Activated T-cell treated with anti-CD3 and anti-CD28 coated beads, Interleukin-2, amount 50 U/mL, for 72 hours (primary cell): ENCODE measurements at places on chromosomes 2 and 18. TPM values are rescaled to one million over a fixed set of nuclear protein-coding genes. Genes with fewer than 3 reads are reported as not detected.

DNA sequence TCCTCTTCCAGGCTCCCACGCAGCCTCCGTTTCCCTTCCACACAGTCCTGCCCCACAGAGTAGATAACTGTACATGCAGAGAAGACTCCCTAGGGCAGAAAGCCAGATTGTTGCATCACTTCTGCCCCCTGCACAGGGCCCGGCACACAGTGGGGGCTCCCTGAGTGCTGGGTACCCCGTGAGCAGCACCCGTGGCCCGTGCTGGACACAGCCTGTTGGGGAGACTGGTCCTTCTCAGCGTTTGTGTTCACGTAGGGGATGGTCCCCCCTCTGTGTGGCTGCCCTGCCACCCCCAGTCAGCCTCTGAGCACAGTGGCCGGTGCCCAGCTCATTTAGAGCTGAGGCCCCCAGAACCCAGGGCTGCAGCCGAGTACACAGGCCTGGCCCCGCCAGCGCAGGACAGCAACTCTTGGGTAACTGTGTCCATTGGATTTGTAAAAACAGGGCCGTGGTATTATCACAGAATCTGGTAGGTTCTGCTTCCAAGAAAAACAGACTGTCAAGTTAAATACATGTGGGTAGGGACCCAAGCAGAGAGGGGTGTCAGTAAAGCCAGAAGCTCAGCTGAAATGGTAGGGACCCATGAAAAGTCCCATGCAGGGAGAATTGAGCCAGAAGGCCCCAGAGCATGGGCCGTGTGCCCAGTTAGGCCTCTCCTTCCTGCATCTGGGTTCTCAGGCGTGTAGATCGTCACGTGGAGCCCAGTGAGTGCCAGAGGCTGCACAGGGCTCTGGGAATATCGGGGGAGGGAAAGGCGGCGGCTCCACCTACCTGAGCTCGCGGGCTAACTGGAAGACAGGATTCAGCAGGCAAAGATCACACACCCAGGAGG, 257.3 kb downstream of the ATAD2B start:
- no peak for DNase-seq

GRCh38 chr2:213537579-213537978, 253.3 kb downstream of the SPAG16 start:
- no peak for DNase-seq

GRCh38 chr2:20443276-20443920, 3.5 kb upstream of the RHOB start:
- DNase-seq: peak; percentile 17

GRCh38 chr2:199499005-199499404, 41.3 kb upstream of the SATB2 start:
- DNase-seq: no peak

DNA sequence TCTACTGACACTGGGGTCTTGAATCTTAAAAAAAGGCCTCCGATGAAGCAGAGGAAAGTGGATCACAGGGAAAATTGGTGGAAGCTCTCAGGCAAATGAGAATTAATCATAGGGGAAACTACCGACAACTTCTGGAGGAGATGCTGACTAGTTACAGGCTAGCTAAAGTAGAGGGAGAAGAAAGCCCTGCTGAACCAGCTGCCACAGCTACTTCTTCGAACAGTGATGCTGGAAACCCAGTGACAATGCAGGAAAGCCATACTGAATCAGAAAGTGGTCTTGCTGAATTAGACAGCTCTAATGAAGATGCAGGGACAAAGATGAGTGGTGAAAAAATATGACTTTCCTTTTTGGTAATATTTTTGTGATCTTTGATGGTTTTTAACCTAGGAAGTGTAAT, 44.9 kb upstream of the SLC3A1 start:
- DNase-seq: no peak

DNA sequence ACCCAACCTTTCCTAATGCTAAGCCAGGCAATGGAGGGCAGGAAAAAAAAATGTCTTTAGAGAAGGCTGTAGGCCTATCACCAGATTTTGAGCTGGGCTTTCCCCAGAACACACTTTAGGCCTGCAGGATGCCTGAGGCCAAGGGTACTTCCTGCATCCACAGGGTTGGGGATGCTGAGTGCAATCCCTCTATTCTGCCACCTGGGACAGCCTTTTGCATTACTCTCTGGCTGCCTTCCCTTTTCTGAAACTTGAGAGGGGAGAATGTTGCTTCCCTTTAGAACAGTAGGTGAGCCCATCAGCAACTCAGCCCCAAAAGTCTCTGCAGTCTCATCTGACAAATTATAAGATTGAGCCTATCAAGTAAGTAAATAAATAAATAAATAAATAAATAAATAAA, 195.2 kb downstream of the SLC8A1 start:
- DNase-seq: no peak

DNA sequence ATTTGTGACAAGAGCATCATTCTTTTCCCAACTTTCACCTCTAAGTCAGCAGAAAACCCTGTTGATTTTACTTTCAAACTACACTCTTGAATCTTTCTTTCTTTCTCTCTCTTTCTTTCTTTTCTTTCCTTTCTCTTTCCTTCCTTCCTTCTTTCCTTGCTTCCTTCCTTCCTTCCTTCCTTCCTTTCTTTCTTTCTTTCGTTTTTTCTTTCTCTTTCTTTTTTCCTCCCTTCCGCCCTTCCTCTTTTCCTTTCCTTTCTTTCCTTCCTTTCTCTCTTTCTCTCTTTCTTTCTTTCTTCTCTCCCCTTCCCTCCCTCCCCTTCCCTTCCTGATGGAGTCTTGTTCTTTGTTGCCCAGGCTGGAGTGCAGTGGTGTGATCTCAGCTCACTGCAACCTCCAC, 649.5 kb downstream of the PLCL1 start:
- no peak for DNase-seq

- DNase-seq: no peak
These were observed 99.9 kb downstream of the SS18 start for GRCh38 chr18:25990473-25990872.

DNA sequence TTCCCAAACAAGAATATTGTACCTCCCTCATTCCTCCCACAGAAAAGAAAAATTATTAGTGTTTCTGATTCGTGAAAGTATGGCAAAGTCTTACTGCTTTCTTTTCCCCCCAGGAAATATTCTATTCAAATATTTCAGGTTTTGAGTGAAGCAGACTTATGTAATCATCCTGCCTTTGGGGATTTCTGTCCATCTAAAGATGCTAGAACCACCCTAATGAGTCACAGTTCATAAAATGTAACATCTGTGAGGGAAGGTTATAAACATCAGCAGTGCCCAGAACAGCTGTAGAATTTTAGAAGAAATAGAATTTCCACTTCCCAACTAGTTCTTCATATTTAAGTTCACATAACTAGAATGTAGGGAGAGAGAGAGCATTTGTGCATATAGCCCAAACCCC, 39.0 kb downstream of the EEF1B2 start:
- no peak for DNase-seq

DNA sequence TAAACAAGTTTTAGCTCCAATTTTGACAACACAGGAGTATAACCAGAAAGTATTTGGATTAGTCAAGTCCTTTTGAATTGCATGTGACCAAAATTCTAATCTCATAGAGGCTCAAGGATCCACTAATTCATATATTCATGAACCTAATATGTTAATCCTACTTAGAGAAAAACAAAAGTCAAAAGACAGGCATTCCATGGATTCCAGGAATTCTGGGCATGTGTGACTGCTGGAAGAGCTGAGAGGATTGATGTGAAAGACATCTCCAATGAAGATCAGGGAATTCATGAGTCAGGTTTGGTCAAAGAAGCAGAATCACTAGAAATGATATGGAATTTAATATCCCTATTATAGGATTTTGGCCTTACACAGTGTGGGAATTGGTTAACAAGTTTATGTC, 1494.6 kb upstream of the DDX18 start:
- DNase-seq: no peak

GRCh38 chr18:23547846-23548245, 38.5 kb downstream of the NPC1 start:
- no peak for DNase-seq

- DNase-seq: no peak
These were observed 2083.1 kb upstream of the PIK3C3 start for GRCh38 chr18:39871961-39872360.

GRCh38 chr2:25044990-25045389, 3.1 kb downstream of the EFR3B start:
- peak; percentile 37 for DNase-seq

DNA sequence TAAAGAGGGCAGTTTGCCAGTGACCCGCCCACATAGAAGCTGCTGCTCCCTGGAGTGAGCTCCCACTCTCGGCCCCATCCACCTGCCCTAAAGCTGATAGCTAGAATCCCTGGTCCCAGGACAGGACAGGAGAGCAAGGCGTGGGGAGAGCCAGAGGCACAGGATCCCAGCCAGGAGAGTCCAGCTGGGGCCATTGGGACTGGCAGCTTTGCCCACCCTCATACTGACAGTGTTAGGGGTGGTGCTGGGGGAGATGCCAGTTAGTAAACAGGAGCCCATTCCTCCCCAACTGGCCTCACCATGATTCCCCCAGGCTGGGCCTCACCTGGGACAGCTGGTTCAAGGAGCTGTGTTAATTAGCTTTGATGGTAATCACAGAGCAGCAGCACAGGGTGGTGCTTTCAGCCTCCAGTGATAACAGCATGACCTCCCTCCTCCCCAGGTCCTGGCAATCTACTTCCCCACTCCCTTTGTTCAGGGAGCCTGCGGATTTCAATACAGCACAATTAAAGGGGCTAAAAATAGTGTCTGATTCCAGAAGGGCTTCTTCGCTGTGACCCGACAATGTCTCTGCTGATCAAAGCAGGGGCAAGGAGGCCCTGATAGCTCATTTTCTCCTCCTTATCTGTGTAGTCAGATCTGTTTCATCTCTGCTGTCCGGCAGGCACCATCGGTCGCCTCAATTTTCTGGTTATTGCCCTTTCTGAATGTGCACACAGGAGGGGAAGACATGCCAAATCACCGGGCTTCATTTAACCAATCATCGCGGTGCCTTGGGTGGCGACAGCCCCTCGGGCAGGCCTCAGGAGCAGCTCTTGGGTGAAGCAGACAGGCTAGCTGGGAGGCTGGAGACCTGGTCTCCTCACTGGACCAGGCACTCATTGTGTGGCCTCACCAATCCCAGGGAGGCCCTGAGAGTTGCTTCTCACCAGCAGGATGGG, 119.9 kb upstream of the TEX51 start:
- no peak for DNase-seq

DNA sequence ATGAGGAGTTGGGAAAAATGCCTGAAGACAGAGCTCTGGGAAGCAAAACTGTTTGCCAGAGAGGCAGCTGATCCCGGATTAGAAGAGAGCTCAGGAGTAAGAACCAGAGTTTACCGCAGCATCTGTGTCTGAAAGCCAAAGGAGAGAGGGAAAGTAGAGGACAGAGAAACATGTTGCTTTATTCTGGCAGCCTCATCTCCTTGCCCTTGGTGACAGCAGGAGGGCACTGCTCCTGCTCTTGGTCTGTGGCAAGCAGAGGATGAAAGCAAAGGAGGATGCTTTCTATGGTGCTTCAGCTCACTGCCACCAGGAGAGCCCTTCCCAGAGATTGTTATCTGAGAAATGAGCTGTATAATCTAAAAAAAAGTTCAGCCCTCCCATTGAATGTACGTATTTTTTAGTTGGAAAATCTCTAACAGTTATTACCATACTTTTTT, 7.7 kb downstream of the SLC1A4 start:
- DNase-seq: no peak

DNA sequence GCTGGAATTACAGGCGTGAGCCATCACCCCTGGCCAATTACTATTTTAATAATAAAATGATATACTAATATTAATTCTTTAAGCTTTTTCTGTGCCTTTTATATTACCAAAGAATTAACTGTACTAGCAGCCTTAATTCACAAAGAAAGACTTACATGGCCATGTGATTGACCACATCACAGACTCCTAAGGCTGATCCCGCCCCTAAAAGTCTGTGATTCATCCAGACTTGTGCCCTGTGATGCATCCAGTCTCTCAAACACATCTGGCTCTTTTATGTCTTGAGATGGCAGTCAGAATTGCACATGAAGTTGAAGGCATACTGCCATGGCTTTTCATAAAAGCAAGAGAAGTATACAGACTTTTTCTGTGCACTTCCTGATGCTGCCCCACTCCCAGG, 91.7 kb downstream of the DTNA start:
- no peak for DNase-seq

GRCh38 chr2:100412881-100413321, 4.6 kb downstream of the CHST10 start:
- no peak for DNase-seq

DNA sequence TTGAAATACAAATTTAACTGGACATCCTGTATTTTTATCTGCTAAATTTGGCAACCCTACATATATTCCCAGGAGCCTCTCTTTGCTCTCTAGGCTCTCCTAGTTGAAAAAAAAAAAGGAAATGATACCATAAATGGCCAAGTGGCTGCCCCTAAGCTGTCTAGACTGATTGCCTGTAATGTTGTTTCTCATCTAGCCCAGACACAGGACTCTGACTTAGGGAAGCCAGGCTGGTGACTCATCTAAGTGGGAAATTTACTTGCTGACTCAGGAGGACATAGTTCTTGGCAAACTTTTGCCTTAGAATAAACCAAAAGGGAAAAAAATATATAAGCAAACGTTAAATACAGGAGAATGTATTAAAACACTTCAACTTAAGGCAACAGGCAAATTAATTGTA, 14.6 kb upstream of the ITGAV start:
- DNase-seq: no peak

- no peak for DNase-seq
These were observed 24.3 kb downstream of the FHOD3 start for GRCh38 chr18:36321658-36322407.

- DNase-seq: no peak
These were observed 11.1 kb upstream of the ANTXR1 start for GRCh38 chr2:69001879-69002278.

- no peak for DNase-seq
These were observed 237.0 kb upstream of the FOSL2 start for GRCh38 chr2:28155627-28156026.

- DNase-seq: no peak
These were observed 233.7 kb downstream of the MYCN start for GRCh38 chr2:16173893-16174692.

DNA sequence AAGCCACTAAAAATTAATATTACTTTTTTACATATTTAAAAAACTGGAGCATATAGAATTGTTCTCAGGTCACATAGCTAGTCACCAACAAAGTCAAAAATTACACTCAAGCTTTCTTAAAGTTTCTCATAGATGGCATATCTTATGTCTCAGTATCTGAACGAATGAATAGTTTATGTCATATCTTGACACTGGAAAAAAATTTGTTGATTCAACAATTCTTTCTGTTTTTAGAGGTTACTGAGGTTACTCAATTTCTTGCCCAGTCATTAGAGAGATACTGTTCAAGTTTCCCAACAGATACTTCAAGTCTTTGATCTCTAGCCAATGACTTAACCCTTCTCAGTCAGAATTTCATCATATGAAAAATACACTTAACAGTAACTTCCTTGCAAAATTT, 113.1 kb upstream of the XIRP2 start:
- DNase-seq: no peak

GRCh38 chr2:42913280-42913878, 121.0 kb upstream of the HAAO start:
- no peak for DNase-seq

- no peak for DNase-seq
These were observed 223.8 kb downstream of the FAM210A start for GRCh38 chr18:13502585-13502984.

The UGT1A4 gene
- not detected for total RNA-seq

The RUFY4 gene
- 0.84 TPM for total RNA-seq

The REEP1 gene
- 0.38 TPM for total RNA-seq

The ECEL1 gene
- total RNA-seq: 2.5 TPM

The TXNDC2 gene
- total RNA-seq: not detected

The REV1 gene
- 39.8 TPM for total RNA-seq

The ARHGAP28 gene
- not detected for total RNA-seq
